ENCODE measurements at places on chromosomes 16 and 17.

DNA sequence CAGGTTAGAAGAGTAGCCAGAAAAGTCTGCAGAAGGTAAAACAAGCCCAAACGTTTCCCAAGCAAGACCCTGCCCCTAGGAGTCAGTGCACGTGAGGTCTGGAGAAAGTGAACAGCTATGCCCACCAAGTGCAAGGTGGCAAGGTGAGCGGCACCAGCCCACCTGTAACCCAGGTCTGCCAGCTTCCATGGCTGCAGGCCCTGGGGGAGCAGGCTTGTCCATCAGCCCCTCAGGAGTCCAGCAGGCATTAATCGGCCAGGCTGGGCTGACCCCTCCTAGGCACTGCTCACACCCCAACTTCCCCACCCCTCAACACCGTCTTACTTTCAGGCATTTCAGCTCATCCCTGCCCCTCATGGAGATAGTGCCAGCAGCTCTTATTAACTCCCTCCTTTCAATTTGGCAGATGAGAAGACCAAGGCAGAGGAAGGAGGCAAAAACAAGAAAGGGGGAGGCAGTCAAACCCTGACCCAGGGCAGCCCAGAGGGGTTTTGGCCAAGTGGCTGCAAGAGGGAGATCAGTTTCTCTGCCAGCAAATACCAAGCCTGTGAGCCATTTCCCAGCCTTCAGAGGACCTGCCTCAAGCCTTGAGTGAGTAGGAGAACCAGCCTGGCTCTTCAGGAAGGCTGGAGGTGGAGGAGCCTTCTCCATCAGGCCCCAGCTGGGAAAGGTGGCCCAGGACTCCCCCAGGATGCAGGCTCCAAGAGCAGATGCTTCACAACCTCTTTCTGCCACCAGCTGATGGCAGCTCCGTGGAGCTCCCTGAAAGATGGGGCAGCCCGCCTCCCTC is 14.7 kb downstream of the BEAN1 start:
- DNase-seq = no peak

GRCh38 chr17:80899402-80900268 is 92.0 kb upstream of the CHMP6 start:
- DNase-seq = peak; percentile 47

- DNase-seq = peak; percentile 85
Measured at GRCh38 chr16:29806641-29807425, 504 bp downstream of the MAZ start.

DNA sequence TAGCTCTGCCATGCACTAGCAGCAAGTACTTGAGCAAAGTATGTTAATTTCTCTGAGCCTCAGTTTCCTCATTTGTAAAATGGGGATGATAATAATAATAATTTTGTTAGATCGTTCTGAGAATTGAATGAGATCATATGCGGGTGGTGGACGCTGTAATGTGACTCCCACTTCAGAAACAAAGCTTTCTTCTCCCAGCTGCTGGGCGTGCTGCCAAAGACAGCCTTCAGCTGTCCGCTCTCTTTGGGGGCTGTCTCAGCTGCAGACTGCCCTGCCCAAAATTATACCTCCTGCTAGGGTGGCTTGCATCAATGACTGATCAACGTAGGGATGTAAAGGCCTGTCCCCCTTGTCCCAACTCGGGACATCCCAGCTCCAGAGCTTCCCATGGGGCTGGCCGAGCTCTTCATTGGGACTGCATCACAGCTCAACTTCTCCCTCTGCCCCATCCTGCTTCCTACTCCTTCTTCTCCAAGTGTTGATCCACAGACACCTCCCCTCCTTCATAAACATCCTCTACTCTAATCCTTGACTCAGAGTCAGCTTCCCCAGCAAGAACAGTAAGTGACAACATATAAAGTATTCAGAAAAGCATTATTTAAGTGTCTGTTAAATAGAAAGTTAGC is 30.7 kb upstream of the CDH5 start:
- DNase-seq = peak; percentile 24

DNA sequence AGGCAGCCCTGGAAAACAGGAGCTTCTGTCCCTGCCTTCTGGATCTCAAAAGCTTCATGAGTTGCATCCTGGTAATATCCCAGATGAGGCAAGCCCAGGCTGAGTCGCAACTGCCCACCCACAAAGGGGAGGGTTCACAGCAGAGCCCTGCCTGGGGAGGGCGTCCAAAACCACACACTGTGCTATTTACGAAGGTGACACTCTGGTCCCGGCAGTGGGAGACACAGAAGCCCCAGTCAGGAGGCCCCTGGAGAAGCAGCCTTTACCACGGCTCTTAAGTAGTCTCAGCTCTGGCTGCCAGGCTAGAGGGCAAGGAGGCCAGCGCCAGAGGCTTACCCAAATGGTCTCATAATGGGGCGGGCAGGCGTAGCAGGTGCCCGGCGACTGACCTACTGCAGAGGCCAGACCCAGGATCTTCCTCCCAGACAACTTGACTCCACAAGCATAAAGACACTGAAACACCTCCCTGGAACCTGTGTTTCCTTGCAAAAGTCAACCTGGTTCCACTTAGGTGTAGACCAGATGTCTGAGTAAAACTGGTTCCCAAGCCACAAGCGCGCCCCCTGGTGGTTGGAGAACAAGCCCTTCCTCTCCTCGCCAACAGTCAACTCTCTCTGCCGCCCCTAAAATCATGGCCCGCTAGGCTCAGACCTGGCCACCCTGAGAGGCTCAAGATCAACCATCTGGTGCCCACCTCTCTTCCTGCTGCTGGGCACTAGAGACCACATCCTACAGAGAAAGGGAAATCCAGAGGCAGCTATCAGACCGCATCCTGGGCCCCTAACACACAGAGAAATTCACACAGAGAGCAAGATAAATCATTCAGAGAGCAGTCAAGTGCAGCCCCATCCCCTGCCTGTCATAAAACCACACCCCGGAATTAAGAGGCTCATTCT is 5.2 kb downstream of the AXIN2 start:
- DNase-seq = peak; percentile 87

DNA sequence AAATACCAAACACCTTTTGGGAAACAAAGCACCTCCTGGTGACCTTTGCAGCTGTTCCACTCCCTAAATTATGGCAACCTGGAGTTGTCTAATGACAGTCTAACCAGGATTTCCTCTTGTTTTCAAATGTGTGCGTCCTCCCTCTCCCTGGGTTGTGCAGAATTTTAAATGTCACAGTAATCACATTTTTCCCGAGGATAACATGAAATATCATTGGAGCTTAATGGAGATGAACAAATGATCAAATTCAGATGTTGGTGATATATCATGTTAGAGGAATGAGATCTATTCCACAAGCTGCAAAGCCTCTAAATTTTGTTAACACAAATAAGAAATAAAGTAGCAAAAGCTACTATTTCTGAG is 86.9 kb upstream of the HLF start:
- DNase-seq = no peak

- no peak for DNase-seq
Measured at GRCh38 chr17:20189979-20190378, 180.8 kb downstream of the SPECC1 start.
